ENCODE measurements at places on chromosomes 7 and 10.

- DNase-seq = no peak
Measured at GRCh38 chr7:29177963-29178600, 16.5 kb upstream of the CHN2 start.

- peak; percentile 61 for DNase-seq
Measured at GRCh38 chr10:108392286-108392685, 1227.8 kb upstream of the SORCS1 start.

DNA sequence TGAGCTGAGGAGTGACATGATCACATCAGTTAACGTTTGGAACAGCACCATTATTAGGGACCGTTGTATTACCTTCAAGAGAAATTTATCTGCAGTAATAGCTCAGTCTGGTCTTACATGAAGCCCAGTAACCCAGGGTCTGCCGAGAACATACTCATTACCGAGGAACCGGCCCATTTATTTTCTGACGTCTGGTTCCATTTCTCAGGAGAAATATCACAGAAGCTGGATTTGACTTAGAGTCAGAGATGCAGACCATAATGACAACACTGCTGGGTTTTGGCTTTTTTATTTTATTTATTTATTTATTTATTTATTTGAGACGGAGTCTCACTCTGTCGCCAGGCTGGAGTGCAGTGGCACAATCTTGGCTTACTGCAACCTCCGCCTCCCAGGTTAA is 163.1 kb downstream of the CCDC3 start:
- no peak for DNase-seq

DNA sequence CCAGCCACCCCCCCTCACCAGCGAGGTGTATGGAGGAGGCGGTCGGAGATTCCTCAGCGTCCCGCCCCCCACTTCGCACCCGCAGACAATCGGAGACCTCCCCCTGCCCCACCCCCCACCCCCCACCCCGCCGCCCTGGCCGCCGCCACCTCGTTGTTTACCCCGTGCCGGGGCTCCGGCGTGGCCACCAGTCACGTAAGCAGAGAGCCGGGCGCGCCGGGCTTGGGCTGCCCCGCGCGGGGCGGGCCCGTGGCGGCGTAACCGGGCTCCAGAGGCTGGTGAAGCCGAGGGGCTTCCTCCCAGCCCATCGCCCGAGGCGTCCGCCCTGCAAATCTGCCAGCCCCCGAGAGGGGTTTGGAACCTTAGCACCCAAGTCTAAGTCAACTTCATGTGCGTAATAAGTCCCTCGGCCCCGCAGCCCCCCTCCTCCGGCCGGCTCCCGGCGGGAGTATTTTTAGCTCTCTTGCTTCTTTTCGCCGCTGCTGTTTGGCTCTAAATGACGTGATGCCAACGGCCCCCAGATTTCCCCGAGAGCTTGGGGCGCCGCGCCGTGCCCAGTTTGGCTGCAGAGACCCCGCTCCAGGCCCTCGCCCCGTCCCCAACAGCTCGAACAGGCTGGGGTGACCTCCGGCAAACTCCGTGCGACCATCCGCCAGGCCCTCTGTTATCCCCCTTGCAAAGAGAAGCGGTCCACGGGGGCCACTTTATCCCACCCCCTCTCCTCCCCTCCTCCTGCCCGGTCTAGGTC is 2.7 kb downstream of the MXI1 start:
- peak; percentile 59 for DNase-seq

DNA sequence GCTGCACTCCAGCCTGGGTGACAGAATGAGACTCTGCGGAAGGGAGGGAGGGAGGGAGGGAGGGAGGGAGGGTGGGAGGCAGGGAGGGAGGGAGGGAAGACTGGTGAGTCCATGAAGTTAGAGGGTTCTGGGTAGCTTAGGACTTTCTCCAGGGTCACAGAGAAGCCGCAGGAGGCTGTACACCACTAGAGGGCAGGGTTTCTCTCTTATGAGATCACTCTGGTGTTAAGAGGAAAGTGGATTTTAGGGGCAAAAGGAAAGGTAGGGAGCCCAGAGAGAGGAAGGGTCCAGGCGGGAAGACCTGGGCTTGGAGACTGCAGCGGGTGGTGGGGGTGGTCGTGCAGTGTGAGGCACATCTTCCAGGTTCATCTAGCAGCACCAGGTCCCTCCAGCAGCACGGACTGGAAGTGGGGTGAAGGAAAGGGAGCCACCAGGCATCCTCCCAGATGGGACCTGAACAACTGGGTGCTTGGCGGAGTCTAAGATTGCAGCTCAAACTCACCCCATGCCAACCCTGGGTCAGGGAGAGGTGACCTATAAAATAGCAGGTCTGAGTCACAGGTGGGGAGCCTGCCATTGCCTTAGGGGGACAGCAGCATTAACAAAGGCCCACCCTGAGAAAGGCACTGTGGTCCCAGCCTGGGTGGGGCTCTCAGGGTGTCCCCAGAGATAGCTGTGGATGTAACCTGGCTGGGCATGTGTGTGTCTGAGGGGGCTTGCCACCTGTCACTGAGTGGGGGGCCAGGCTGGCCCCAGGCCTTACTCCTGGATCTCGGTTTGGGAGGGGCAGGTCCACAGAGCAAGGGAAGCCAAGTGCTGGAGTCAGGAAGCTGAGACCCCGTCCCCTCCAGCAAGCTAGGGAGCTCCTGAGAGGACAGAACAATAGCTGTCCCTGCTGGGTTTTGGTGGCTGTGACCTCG is 48.5 kb upstream of the SLC29A3 start:
- peak; percentile 77 for DNase-seq
